Natural killer cell (primary cell): ENCODE measurements at places on chromosomes 4 and X.

DNA sequence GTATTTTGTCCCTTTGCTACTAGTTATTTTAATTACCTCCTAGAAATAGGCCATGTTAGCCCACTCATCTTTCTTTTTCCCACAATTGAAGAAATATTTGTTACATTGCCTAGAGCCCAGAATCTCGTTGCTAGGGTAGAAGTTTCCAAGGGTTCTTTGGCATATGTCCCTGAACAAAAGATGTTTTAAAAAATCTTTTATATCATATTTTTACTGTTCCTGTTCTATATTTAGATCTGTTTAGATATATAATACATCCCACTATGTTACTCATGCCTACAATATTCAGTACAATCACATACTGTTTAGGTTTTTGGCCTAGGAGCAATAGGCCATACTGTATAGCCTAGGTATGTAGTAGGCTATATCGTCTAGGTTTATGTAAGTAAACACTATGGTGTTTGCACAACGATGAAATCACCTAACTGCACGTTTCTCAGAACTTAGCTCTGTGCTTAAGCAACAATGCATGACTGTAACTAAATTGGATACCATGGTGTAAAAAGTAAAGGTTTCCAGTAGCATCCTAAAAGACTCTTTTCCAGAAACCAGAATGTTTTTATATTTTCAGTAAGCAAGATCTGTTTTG is 236.0 kb upstream of the SLIT2 start:
- no peak for DNase-seq
- H3K4me1 ChIP-seq: no peaks in the 10 kb centered on the region
- H3K27ac ChIP-seq: no peak overlapping the region
- no peak overlapping the region for H3K4me3 ChIP-seq
- H3K36me3 ChIP-seq: no peaks in the 10 kb centered on the region

DNA sequence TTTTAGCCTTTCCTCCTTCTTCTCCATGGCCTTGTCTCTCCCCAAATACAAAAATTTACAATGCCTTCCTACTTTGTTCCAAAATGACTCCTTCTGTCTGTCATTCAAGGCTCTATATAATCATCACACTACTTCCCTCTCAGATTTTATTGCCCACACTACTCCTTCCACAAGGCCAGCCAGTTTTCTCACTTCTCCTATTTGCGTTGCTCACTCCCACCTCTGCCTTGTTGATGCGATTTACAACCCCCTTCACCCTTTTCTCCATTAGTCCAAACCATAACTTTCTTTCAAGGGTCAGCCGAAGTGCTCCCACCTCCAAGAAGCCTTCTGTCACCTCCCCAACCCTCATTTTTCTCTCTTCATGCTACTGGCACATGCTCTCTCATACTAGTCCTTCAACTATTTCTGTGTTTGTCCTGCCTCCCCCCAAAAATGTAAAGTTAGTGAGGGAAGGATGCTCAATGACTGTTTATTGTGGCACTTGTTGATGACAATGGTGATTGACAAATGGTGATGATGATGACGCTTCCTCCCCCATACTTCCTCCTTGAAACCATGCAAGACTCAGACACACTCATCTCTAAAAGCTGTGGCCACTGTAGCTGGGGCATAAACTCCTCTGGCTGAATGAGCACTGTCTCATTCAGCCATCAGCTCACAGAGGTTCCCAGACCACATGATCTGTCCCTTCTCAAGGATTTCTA is 2.7 kb upstream of the XKRX start:
- H3K27me3 ChIP-seq: no peaks in the 10 kb centered on the region
- no peak overlapping the region for H3K4me3 ChIP-seq
- H3K4me1 ChIP-seq: peaks cover 11% of the 10 kb centered on the region
- no peak for DNase-seq
- no peaks in the 10 kb centered on the region for H3K36me3 ChIP-seq

DNA sequence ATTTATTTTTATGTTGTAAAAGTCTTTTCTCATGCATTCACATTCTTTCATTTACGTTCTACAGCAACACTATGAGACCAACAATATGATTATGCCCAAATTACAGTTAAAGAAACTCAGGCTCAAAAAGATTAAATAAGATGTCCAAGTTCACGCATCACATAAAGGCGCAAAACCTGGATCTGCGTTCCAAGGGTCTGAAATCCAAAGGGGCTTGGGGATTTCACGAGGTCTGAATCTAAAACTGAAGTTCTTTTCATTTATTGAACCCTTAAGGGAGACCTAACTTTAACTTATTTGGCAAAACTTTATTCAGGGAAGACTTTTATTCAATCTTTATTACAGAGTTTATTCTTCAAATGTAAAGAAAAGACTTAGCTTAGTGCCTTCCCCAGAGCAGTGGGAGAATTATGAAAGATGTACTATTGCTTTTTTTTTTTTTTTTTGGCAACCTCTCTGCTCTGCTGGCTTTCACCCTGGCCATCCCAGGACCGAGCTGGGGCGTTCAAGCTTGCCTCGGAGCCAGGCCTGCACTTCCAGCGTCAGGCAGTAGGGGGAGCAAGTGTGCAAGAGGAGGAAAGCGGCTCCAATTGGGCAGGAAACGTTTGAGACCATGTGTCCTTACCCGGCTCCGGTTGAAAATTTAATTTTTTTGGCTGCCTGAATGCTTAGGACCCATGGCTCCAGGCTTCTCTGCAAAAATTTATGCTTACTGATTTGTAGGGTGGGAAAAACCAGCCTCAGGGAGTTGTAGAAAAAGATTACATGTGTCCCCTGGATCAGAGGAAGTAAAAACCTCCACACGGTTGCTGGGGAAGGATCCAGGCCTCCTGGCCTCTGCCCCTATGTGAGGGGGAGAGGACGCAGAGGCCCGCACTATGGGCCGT is 344.3 kb upstream of the KLF3 start:
- no peaks in the 10 kb centered on the region for H3K27me3 ChIP-seq
- peak overlapping the region; percentile 84 for H3K27ac ChIP-seq
- DNase-seq: peak; percentile 87

DNA sequence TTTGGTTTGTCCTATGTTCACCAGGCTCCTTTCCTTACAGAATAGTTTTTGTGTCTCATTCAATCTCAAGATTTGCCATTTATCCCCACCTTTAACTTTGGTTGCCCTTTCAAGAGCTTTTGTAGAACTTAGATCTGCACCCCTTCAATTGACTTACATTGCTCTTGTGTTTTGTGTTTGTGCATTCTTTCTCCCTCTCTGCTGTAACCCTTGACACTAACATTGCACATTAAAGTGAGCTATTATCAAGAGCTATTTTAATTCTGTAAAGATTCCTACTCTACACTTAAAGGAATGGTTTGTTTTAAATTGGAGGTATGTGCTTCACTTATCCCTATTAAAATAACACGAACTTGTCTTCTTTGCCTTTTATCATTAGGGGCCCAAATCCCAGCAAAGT is 65.3 kb downstream of the CDS1 start:
- H3K27ac ChIP-seq: no peak overlapping the region
- H3K4me1 ChIP-seq: no peaks in the 10 kb centered on the region
- no peak for DNase-seq
- no peaks in the 10 kb centered on the region for H3K36me3 ChIP-seq
- H3K27me3 ChIP-seq: no peaks in the 10 kb centered on the region

GRCh38 chr4:7197910-7198309 is 5.6 kb downstream of the SORCS2 start:
- H3K27ac ChIP-seq: no peak overlapping the region
- DNase-seq: no peak
- H3K4me3 ChIP-seq: no peak overlapping the region
- H3K4me1 ChIP-seq: peaks cover 5% of the 10 kb centered on the region
- H3K36me3 ChIP-seq: no peaks in the 10 kb centered on the region
- peaks cover 20% of the 10 kb centered on the region for H3K27me3 ChIP-seq

DNA sequence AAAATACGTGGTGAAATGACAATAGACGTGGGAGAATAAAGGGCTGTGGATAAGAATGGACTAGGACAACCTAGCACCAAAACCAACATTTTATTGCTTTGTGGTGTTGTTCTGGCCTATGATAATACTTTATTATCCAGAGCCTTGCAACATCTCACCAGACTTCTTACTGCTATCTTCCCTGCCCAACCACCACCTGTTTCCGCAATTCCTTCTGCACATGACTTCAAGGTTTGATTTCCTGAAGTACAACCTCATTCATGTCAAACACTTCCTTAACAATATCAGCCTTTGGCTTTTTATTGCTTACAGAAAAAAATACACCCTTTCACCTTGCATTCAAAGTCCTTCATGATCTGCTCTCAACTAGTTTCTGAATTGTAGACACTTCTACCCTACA is 84.8 kb downstream of the RTL3 start:
- no peak overlapping the region for H3K4me3 ChIP-seq
- DNase-seq: no peak
- no peak overlapping the region for H3K27ac ChIP-seq
- no peaks in the 10 kb centered on the region for H3K36me3 ChIP-seq
- peaks cover 7% of the 10 kb centered on the region for H3K4me1 ChIP-seq
